ENCODE measurements at places on chromosomes 7 and 10. TPM values are rescaled to one million over a fixed set of nuclear protein-coding genes. Genes with fewer than 3 reads are reported as not detected.
A peak's percentile ranks its signal among the peaks of the same experiment; 100 is the strongest.

- no peak for DNase-seq
- H3K27ac ChIP-seq = no peak overlapping the region
- H3K4me3 ChIP-seq = no peak overlapping the region
- no peaks in the 10 kb centered on the region for H3K4me1 ChIP-seq
- H3K36me3 ChIP-seq = peaks cover 58% of the 10 kb centered on the region
Observed at GRCh38 chr7:30613366-30614325, 19.0 kb downstream of the GARS1 start.

DNA sequence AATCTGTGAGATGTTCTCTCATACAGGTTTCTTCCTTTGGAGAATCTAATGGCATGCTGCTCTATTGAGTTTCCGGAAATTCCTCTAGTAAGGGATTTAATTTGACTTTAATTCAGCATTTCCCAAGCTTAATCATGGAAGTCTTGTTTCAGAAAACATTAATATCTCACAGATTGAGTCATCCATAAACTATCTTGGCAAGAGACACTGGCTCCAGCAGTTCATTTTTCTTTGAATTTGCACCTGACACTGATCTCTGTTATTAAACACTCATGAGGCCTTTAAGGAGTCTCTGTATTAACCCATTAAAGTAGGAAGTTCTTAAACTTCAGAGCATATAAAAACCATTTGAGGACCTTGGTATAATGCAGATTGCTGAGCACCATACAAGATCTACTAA is 3.6 kb upstream of the ITGB8 start:
- H3K27me3 ChIP-seq = no peaks in the 10 kb centered on the region
- DNase-seq = no peak
- H3K4me3 ChIP-seq = no peak overlapping the region
- H3K27ac ChIP-seq = peak overlapping the region; percentile 56

GRCh38 chr10:49254556-49255318 is 44.2 kb upstream of the C10orf71 start:
- peaks cover 14% of the 10 kb centered on the region for H3K27me3 ChIP-seq
- DNase-seq = no peak
- no peaks in the 10 kb centered on the region for H3K4me1 ChIP-seq
- H3K36me3 ChIP-seq = no peaks in the 10 kb centered on the region
- H3K4me3 ChIP-seq = no peak overlapping the region

GRCh38 chr10:119461923-119462322 is 80.6 kb downstream of the RGS10 start:
- H3K4me1 ChIP-seq = no peaks in the 10 kb centered on the region
- no peak for DNase-seq
- H3K36me3 ChIP-seq = no peaks in the 10 kb centered on the region
- peaks cover 17% of the 10 kb centered on the region for H3K27me3 ChIP-seq
- H3K4me3 ChIP-seq = no peak overlapping the region

DNA sequence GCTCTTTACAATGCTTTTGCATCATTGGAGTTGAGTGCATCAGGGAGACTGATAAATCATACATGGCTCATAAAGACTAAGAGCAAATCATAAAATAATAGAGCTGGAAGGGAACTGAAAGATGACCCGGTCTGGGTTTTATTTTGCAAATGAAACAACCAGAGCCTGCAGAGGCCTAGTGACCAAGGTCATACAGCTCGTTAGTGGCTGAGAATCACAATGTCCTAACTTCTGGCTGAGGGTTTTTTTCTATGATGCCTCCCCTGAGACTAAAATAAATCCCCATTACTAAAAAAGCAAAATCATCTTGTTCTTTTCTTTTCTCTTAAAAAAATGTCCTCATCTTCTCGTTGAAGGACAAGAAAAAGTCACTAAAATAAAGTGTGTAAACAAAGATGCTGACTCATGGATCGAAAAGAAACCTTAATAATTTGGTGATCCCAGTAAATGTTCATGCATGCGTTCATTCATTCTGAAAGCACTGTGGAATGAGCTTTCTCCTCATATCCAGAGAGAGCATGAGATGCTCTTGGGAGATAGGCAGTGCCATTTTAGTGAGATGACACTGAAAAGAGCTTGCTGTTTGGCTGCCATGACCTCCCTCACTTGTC is 107.8 kb upstream of the PHYHIPL start:
- H3K27me3 ChIP-seq = no peaks in the 10 kb centered on the region
- no peak overlapping the region for H3K27ac ChIP-seq
- DNase-seq = no peak

GRCh38 chr7:2452074-2452507 is 24.1 kb downstream of the GRIFIN start:
- DNase-seq = no peak
- peaks cover 2% of the 10 kb centered on the region for H3K27me3 ChIP-seq
- peaks cover 6% of the 10 kb centered on the region for H3K4me1 ChIP-seq
- peaks cover 2% of the 10 kb centered on the region for H3K36me3 ChIP-seq

The TLX1 gene
- total RNA-seq = not detected
